ENCODE measurements at places on chromosomes 7 and 10.

GRCh38 chr7:37162106-37162505 lies 286.6 kb downstream of the ELMO1 start:
- no peak for DNase-seq

DNA sequence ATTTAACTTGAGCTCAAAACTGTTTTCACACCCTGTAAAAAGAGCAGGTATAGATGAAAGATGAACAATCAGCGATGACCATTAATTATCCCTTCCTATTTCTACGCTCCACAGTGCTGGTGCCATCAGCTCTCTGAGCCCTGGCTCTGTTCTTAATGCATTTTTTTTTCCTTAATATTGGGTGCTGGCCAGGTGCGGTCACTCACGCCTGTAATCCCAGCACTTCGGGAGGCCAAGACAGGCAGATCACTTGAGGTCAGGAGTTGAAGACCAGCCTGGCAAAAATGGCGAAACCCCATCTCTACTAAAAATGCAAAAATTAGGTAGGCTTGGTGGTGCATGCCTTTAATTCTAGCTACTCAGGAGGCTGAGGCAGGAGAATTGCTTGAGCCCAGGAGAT lies 4.2 kb downstream of the STEAP4 start:
- no peak for DNase-seq

GRCh38 chr10:69089638-69090599 lies 2.0 kb downstream of the SRGN start:
- DNase-seq: peak; percentile 82

DNA sequence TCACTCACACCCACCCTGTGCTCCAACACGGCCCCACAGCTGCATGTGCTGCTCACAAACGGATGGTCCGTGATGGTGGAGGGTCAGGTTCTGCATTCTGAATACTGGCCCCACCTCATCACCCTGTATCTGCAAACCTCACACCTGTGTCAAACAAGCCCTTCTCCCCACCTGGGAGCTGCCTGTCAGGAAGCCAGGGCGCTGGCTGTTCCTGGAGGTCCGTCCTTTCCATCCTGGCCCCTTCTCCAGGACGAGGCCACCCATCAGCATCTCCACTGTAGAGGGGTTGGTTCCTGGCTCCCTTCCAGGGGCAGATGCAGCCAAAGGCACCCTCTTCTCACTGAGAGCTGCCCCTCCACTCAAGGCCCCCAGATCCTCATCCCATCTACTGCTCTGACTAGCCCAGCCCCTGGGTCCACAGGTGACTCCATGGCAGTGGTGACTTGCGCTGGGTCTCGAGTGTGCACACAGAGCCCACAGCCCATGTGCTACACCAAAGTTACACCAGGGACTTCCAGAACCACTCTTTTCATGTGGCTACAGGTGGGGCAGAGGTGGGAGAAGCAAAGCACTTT lies 229.4 kb downstream of the TNS3 start:
- DNase-seq: no peak

DNA sequence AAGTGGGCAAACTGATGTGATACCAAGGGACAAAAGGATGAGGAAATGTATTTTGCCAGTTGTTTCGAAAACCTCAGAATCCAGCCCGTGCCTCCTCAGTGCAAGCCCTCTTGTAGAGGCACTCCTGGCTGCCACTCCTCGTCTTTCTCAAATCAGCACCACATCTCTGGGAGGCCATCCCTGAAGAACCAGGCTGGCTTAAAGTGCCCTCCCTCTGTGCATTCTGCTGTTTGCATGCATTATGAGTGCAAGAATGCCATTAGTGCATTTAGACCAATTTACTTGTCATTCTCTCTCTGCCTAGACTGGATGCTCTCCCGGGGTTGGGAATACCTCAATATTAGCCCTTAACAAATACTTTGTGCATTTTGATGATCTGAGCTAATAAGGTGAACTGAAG lies 19.9 kb upstream of the FAM180A start:
- DNase-seq: no peak

Data from stimulated activated CD4-positive, alpha-beta T cell treated with anti-CD3 and anti-CD28 coated beads, TNF-alpha, amount 100 ng/mL, for 48 hours (primary cell).